ENCODE measurements at places on chromosomes 2 and 18.

GRCh38 chr2:31337860-31338259, 76.7 kb downstream of the XDH start:
- no peak for DNase-seq

DNA sequence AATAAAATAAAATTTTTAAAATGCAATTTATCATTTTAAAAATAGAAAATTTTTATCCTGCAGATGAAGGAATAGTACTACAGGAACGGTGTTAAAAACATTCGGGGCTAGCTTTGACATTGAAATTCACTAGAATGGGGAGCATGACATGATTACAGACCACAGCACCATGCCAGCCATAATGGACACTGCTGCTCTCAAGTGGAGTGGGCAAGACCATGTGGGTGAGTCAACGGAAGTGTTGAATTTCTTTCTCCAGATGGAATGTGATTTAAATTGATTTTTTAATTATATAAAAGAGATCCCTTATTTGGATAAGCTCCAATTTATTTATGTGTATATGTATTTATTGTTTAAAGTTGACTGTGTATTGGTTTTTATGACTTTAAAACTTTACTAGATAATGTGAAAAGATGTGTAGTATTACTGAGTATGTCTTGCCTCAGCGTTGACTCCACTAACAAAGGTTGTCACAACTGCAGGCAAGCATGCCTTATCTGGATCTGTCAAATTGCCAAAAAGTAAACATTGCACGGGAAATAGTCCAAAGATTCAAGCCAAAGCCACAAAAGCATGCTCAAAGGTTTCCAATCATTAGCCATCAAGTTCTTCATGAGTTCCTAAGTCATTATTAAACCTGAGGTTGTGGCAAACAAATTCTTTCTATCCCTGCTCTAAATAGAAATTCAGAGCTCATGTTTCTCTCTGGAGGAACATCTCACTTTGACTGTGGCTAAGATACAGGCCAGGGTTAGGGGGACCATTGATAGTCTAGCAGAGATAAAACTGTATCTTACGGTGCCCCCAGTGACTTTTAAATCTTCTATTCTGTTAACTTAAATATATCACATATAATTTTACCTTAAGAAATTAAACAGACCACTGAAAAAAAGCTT, 536.9 kb downstream of the TMX3 start:
- DNase-seq, result peak; percentile 6

- DNase-seq, result no peak
Measured at GRCh38 chr2:201974171-201975100, 59.2 kb upstream of the FZD7 start.

- DNase-seq, result no peak
Measured at GRCh38 chr18:59233017-59233410, 13.1 kb downstream of the GRP start.

DNA sequence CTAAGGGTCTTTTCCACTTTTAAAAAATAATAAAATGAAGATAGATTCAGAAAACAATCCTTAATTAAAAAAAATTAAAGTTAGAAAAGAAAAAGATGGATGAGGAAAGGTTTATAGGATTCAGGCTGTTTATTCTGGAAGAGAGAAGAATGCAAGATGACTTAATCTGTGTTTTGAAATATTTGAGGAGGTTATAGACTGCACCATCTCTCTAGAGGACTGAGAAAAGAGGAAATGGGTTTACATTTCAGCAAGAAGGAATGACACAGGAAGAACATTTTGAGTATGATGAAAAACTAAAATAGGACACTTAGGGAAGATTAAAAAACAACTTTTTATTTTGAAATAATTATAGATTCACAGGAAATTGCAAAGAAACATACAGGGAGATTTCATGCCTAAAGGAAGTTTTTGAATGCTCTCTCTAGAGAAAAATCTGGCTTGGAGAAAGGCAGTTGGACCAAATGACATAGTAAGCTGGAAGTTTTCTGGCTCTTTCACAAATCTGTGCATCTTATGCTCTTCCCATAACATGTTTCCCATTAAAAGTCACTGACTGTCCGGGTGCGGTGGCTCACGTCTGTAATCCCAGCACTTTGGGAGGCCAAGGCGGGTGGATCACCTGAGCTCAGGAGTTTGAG, 75.0 kb downstream of the CERS6 start:
- DNase-seq, result no peak

DNA sequence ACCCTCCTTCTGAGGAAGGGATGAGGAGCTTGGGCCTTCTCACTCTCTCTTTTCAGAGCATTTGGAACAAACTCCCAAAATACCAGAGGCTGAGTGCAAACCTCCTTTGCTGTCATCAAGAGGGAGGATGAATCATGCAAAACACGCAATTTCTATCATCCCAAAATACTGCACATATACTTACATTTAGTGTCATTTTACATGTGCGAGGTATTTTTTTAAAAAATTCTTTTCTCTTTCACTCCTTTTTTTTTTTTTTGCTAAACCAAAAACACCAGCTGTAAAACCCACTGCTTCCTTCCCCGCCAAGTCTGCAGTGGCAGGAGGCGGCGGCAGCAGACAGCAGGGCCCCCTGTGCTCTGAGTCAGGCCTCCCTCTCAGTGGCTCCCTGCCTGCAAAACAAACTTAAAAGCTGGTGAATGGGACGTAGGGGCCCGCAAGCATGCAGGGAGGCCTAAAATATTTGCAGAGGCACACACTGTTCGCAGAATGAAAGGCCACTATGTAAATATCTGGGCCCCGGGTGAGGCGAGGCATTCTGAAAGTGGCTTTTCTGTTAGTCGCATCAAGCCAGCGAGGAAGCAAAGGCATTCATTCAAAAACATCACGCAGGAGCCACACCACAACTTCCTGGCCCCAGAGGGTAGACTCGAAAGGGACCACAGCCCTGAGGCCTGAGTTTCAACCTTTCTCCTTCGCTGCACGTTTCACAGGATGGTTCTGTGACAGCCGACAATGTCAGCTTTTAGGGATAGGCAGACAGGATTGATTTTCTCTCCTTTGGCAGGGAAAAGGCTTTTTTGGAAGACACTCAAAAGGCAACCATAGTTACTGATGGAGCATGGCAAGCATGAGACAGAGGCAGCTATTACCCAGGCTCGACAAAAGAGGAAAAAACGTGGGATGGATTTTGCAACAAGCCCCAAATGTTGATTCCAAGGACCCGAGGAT, 73.4 kb downstream of the ACTR2 start:
- DNase-seq, result peak; percentile 26

GRCh38 chr2:240136671-240137292, 677 bp upstream of the COPS9 start:
- no peak for DNase-seq

- no peak for DNase-seq
Measured at GRCh38 chr2:172106108-172106961, 3.6 kb upstream of the DLX2 start.

DNA sequence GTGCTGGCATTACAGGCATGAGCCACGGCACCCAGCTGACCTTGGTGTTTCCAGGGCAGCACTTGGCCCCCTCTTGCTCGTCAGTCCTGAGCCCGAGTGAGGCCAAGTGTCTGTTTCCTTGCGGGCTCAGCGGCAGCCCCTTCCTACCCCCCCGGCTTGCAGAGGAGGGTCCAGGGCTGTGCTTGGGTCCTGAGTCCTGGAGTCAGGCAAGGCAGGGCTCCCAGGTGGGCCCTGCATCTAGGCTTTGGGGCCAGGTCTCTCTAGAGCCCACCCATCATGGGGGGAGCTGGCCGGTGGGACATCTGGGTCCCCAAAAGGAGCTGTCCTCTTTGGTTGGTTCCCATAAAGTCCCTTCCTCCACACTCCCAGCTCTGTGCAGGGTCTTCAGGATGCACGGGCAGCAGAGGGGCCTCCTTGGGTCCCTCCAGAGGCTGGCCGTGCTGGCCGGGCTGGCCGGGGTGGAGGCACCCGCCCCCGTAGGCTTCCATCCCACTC, 63.7 kb upstream of the HPCAL1 start:
- DNase-seq, result no peak

- DNase-seq, result no peak
Measured at GRCh38 chr2:236642584-236643291, 73.1 kb downstream of the ACKR3 start.

- peak; percentile 5 for DNase-seq
Measured at GRCh38 chr2:209424199-209424701, 403 bp downstream of the MAP2 start.

DNA sequence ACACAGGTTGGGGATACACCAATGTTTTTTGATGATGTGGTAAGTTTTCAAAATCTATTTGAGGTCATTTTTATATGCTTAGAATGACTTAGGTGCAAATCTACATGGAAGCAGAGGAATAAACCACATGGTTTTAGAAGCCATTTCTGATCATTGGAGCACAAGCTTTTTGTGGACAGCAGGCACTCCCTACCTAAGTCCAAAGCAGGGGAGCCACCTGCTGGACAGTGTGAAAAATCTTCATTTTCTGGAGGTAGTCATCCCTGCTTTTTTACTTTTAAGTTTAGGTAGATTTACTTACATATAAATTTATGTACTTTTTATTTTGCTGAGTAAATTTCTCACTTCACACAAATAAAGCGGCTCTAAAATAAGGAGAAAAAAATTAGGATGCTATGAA, 323.2 kb downstream of the PLCL1 start:
- no peak for DNase-seq

DNA sequence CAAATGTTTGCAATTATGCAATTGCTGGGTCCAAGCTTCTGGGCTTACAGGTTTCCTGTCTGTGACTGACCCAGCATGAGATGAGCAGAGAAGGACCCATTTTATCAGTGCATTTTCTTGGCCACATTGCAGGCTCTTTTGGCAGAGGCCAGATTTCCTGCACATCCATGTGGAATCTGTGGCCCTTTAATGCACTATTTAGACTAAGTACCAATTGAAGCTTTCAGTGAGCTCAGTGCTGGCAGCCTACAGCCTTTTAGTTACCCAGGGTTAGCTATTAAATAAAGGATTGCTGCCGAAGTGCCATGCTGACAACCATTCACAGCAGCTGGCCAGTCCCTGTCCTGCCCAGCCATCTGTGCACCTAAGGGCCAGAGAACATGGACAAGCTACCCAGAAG, 165.0 kb downstream of the ANKRD30B start:
- DNase-seq, result no peak

DNA sequence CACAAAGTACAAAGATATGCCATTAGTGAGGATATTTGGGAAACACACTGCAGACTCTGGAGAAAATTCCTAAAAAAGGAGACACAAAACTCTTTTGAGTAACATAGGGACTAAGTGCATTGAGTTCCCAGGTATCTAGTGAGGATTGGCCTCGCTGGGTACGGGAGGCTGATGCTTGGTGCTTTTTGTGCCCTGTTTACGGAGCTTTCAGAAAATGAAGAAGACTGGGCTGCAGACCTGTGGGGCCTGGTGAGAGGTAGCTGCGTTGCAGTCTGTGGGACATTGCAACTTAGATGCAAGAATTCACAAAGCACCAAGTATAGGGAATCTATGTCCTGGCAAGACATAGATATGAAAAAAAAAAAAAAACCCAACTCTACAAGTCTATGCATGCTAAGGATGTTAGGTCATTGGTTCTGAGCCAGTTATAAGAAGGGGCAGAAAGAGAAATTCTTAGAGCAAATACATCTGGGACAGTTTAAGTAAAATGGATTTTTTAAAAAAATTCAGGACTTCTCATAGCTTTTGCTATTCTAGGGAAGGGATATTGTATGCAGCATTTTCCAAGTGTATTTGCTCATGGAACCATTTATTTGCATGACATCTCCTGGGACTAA, 156.0 kb downstream of the SLC4A3 start:
- DNase-seq, result no peak

- no peak for DNase-seq
Measured at GRCh38 chr2:143128681-143129580, at the start of gene ARHGAP15. ARHGAP15 (plus strand) TSS chr2:143129419.

DNA sequence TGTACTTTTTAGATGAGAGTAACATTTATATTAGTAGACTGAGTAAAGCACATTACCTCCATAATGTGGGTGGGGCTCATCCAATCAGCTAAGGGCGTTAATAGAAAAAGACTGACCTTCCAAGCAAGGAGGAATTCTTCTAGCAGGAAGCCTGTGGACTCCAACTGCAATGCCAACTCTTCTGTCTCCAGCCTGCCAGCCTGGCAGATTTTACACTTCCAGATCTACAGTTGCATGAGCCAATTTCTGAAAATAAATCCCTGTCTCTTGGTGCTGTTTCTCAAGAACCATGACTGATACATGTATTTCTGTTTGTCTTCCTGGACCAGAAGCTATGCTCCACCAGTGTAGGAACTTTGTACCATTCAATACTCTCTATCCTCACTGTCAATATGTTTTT, 69.0 kb upstream of the LMAN1 start:
- no peak for DNase-seq

- no peak for DNase-seq
Measured at GRCh38 chr2:50612306-50612705, 419.6 kb downstream of the NRXN1 start.

DNA sequence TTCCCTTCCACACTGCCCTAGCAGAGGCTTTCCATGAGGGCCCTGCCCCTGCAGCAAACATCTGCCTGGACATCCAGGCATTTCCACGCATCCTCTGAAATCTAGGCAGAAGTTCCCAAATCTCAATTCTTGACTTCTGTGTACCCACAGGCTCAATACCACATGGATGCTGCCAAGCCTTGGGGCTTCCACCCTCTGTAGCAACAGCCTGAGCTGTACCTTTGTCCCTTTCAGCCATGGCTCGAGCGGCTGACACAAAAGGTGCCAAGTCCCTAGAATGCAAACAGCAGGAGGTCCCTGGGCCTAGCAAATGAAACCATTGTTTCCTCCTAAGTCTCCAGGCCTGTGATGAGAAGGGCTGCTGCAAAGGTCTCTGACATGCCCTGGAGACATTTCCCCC, 744.5 kb upstream of the LINC00305 start:
- DNase-seq, result no peak

- no peak for DNase-seq
Measured at GRCh38 chr2:22347306-22347705, 1037.7 kb upstream of the KLHL29 start.

- no peak for DNase-seq
Measured at GRCh38 chr2:135775420-135775819, 33.8 kb downstream of the UBXN4 start.

DNA sequence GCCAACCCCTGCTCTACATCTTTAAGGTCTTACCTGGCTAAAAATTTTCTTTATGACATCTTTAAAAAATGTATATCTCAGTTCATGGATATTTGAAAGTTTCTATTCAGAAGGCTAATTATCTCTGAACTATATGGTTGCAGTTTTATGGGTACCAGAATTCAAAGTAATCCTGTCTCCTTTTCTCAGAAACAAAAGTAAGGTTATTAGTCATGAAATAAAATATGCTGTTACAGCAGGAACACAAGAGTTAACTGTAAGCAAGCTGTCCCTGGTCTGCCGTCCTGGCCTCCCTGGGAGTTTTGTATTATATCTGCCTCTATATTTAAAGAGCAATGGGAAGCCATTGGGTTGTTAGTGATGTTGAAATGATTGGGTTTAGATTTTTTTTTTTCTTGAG, 34.0 kb downstream of the SLC4A1AP start:
- no peak for DNase-seq

GRCh38 chr2:95268211-95269035, 5.8 kb upstream of the PROM2 start:
- no peak for DNase-seq

GRCh38 chr18:28960146-28960545, 783.2 kb upstream of the CDH2 start:
- no peak for DNase-seq

GRCh38 chr2:128234613-128235012, 84.1 kb downstream of the HS6ST1 start:
- DNase-seq, result no peak

GRCh38 chr2:167988296-167988695, 259.1 kb downstream of the STK39 start:
- DNase-seq, result no peak

Measured in cerebellar nuclear complex (tissue), 1 donor.